Mesenchymal stem cell (in vitro differentiated cells and primary cell): ENCODE measurements at places on chromosomes 6 and 20.

- no peak for DNase-seq
Observed at GRCh38 chr6:15606347-15606746, 56.5 kb downstream of the DTNBP1 start.

GRCh38 chr6:49606721-49607390 lies 29.8 kb downstream of the RHAG start:
- DNase-seq, result peak; percentile 87

DNA sequence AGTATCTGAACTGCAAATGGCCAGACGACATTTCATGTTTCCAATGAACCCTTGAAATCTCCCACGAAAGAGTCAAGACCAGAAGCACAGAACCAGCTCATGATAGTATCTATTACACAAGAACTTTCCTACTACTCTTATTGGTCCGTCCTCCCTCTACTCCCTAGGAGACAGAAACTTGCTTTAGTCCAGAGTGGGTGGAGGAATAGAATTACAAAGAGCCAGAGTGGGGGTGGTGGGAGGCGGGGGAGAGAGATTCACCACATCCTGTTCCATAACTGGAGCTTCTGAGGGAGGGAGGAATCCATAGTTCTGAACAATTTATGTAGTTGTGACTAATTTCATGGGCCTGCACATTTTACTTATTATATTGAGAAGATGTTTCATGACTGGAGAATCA lies 18.5 kb upstream of the WFDC10A start:
- peak; percentile 1 for DNase-seq

- DNase-seq, result no peak
Observed at GRCh38 chr20:20212675-20213096, 155.2 kb upstream of the INSM1 start.

DNA sequence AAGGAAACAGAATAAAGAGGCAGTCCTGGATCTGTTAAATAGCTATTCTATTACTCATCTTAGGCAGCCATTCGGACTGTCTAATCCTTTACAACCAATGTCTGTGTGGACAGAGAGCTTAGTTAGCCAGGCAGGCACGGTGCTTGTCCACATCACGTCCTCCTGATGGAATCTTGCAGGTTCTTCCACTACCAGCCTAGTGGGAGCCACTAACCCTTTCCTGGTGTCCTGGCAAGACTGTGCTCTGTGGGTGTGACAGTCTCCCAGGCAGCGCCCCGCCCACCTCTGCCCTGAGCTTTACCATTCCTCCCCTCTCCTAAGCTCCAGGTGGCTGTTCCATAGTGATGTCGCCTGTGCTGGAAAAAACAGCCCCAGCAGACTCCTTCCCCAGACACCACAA lies 78.3 kb upstream of the CLDN20 start:
- peak; percentile 65 for DNase-seq

DNA sequence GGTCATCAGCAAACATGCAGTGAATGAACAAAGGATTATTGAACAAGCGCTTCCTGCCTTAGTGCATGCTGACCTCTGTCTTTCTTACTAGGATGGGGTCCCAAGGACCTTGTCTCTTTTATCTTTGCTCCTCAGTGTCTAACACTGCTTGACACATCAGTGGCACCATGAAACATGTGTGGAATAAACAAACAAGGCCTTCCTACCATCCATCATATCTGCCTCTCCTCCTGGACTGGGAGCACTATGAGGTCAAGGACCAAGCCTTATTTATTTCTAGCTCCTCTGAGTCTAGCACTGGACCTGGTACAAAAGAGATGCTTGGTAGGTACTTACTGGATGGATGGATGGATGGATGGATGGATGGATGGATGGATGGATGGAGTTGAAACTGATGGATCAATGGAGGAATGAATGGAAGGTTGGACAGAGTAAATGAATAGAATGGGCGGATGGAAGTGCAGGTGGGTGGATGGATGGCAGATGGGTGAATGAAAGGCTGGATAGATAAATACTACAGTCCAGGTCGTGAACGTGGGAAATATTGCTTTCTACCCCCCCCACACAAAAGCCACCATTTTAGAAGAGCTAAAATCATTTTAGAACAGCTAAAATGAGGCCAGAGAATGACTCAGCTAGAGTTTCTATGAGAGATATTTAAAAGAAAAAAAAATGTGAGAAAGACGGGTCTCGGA lies 104.1 kb upstream of the PTPN1 start:
- no peak for DNase-seq

- DNase-seq, result peak; percentile 17
Observed at GRCh38 chr6:41122373-41122772, 31.8 kb downstream of the TREML1 start.

GRCh38 chr6:74113901-74114300 lies 417.9 kb downstream of the CD109 start:
- peak; percentile 73 for DNase-seq

- DNase-seq, result peak; percentile 26
Observed at GRCh38 chr6:22926790-22927354, 357.5 kb downstream of the HDGFL1 start.

DNA sequence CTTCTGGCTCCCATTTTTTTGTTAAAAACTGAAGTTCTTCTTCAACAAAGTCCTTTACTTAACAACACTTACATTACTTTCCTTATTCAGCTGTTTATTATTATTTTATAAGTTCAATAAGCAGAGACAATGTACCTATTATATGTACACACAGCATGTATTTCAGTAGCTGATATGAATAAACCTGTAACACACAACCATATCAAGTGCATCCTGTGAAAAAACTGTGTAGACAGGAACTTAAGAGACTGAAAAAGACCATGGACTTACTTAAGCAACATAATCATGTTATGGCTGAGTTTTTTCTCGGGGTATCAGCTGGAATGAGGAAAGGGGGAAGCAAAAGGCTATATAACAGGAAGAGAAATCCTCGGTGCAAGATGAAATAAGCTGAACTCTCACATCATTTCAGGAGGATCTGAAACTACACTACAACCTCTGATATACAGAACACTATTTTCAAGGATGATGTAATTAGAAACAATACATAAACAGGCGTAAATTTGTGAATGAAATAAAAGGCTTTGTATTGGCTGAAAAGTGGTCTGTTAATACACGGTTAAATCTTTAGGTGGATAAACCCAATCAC lies 70.9 kb downstream of the REV3L start:
- DNase-seq, result no peak

- peak; percentile 41 for DNase-seq
Observed at GRCh38 chr6:90098001-90098531, 198.6 kb downstream of the BACH2 start.
